OCI-LY7 (cell line): ENCODE measurements at places on chromosomes 13 and 19. TPM values are rescaled to one million over a fixed set of nuclear protein-coding genes. Genes with fewer than 3 reads are reported as not detected.

KL gene
- total RNA-seq: not detected in 2 replicates

TLE6 gene
- 21.5 and 23.0 TPM in 2 replicates for total RNA-seq

SYNGR4 gene
- total RNA-seq: 1.0 and 1.2 TPM in 2 replicates

BEST2 gene
- total RNA-seq: not detected in 2 replicates

KIR2DL4 gene
- not detected in 2 replicates for total RNA-seq

SERPINE3 gene
- not detected in 2 replicates for total RNA-seq

PDE4C gene
- total RNA-seq: 0.77 and 1.4 TPM in 2 replicates

PLK5 gene
- total RNA-seq: 0.17 and 0.26 TPM in 2 replicates

TEX29 gene
- not detected in 2 replicates for total RNA-seq

GGN gene
- 0.74 TPM in 1 of 2 replicates, not detected in the other for total RNA-seq

FARP1 gene
- total RNA-seq: not detected in 2 replicates
